CD4-positive, alpha-beta T cell treated with Interferon alpha-2 for 1 hour (primary cell): ENCODE measurements at places on chromosomes 12 and 14.
A peak's percentile ranks its signal among the peaks of the same experiment; 100 is the strongest.

DNA sequence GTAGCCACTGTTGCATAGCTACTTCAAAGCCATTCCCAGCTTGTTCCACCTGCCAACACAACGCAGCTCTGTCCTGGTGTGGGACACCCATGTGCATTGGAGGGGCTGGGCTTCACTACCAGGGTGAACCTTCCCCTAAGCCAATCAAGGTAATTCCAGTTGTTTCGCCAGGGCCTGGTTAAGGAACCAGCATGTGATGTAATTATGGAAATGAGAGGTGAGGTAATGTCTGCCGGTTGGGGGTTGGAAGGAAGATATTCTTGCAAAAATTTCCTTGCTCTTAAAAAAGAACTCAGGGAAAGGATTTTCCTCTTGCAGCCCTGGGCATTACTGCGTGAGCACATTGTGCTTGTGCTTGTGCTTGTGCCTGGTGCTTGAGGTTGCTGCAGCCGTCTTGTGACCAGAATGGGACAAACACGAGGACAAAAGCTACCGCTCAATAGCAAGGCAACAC is 14.9 kb downstream of the TUBA1C start:
- DNase-seq = no peak

DNA sequence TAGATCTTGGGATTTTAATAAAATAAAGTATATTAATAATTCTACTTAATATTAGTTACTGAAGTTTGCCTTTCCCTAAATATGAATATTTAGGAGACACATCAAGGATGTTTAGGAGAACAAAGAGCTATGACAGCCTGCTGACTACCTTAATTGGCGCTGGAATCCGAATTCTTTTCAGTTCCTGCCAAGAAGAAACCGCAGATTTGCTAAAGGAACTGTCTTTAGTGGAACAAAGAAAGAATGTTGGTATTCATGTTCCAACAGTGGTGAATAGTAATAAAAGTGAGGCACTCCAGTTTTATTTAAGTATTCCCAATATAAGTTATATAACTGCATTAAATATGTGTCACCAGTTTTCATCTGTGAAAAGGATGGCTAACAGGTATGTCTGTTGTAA is 54.5 kb downstream of the MIS18BP1 start:
- no peak for DNase-seq

DNA sequence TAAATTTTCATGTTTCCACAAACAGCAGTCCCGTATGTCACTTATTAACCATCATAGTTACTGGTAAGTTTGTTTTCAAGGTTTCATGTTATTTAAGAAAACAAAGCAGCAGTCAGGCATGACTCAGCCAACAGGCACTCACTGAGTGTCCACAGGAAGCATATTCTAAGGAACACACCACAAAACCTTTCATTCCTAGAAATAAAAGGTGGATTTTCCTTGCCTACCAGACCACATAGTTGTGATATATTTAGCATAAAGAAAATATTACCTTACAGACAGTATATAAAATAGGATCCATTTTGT is 143.3 kb upstream of the AVPR1A start:
- DNase-seq = no peak

DNA sequence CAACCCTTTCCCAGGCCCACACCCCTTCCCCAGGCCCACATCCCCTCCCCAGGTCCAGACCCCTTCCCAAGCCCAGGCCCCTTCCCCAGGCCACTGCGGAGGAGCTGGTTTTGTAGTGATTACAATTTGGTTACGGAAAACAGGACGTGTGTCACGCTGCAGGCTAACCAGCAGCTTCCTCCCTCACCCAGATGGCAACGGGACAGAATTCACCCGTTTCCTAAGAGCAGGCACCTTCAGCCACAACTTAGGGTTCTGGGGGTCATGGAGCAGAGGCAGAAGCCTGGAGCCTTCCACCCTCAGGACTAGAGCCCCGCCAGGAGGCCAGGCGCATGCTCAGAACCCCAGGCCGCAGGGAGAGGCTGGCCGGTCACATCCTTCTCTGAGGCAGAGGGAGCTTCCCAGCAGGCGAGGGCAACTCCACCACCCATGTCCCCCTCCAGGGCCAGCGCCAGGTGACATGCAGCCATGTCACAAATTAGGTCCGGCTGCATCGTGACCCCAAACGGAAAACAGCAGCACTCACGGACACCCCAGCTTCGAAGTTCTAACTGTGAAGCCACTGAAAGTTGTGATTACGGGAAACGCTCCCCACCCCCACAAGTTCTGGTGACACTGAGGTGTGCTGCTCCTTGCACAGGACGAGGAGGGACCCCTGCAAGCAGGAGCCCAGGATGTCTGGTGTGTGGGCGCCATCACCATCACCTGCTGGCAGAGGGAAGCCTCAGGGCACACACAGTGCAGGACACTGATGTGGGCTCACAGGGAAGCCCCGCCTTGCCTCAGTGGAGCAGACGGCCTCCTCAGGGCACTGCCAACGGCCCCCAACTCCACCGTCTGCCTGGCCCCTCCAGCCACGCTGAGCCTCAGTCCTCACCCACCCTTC is 7.7 kb downstream of the BRF1 start:
- peak; percentile 15 for DNase-seq

DNA sequence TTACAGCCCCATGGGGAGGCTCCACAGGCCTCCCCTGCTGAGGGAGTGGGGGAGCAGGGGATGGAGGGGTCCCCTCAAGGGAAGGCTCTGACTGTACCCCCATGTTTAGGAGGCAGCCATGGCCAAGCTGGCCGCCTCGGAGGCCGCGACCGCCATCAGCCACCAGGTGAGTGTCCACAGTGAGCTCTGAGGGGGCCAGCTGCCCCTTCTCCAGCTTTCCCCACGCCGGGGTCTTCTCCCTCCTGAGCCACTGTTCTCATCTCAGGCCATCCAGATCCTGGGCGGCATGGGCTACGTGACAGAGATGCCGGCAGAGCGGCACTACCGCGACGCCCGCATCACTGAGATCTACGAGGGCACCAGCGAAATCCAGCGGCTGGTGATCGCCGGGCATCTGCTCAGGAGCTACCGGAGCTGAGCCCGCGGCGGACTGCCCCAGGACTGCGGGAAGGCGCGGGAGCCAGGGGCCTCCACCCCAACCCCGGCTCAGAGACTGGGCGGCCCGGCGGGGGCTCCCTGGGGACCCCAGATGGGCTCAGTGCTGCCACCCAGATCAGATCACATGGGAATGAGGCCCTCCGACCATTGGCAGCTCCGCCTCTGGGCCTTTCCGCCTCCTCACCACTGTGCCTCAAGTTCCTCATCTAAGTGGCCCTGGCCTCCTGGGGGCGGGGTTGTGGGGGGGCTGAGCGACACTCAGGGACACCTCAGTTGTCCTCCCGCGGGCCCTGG is 13.6 kb downstream of the ACADS start:
- DNase-seq = no peak

GRCh38 chr12:91562476-91562875 is 379.9 kb upstream of the DCN start:
- DNase-seq = peak; percentile 24

- no peak for DNase-seq
These were observed 124.0 kb downstream of the BTG1 start for GRCh38 chr12:92021666-92022035.

GRCh38 chr12:62977418-62977817 is 42.5 kb upstream of the PPM1H start:
- no peak for DNase-seq

GRCh38 chr14:35991356-35991755 is 165.2 kb downstream of the BRMS1L start:
- no peak for DNase-seq

GRCh38 chr12:124543052-124543589 is 24.3 kb downstream of the NCOR2 start:
- DNase-seq = peak; percentile 36

DNA sequence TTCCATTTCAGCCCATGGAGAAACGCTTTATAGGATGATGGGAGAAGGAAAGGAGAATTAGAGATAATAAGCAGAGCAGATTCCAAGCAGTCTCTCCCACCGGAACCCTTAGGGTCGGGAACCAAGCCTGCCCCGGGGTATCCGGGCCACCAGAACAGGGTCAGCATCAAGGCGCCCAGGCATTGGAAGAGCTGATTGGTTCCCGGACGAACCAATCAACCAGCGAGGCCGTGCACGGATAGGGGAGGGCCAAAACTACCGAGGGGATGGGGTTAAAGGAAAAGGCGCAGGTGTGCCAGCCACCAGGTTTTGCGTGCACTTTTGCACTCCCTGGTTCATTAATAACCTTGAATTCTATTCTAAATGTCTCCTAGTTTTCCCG is 1.7 kb downstream of the PPM1H start:
- no peak for DNase-seq

GRCh38 chr12:110590806-110591326 is 7.7 kb upstream of the PPTC7 start:
- no peak for DNase-seq

DNA sequence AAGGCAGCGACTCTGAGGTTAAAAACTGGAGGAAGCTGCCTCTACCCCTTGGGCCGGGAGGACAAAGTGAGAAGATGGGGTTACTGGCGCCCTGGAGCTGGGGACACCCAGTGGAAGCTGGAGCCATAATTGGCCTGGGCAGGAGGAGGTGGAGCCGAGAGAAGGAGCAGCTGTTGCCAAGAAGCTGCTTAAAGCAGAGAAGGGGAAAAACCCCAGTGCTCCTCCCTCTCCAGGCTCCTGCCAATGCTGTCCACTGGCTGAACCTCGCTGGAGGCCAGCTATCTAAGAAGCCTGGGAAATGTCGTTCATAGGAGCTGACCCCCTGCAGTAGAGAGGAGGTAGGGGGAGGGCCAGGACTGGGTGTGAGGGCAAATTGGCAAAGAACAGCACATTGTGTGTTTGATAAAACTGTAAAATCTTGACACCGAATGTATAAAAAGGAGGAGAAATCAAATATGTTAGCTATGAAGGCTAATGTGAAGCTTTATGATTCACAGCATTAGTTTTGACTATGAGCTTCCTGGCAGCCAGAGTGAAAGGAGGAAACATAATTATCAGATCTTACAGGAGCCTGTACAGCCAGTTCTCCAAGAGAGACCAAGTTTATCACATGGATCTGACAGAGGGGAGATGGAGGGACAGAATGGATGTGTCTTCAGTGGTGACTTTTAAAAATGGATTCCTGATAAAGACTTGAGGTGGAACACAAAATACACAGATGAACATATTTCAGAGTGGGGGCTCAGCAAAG is 9.5 kb downstream of the HHIPL1 start:
- no peak for DNase-seq

DNA sequence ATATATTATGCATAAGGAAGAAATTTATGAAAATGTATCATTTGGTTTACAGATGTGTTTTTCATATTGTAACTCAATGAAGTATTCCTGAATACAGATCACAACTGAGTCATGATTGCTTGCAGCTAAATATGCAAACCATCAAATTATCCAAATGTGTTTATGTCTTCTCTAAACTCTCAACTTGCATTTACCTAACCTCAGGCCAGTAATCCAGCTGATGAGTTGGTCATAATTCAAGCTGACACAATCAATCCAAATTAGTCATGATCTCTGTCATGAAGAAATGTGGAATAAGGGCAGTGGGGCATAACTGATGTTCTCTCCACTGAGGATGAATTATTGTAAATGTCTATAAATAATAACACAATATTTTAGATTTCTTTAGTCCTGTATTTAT is 104.8 kb upstream of the CNTN1 start:
- no peak for DNase-seq

DNA sequence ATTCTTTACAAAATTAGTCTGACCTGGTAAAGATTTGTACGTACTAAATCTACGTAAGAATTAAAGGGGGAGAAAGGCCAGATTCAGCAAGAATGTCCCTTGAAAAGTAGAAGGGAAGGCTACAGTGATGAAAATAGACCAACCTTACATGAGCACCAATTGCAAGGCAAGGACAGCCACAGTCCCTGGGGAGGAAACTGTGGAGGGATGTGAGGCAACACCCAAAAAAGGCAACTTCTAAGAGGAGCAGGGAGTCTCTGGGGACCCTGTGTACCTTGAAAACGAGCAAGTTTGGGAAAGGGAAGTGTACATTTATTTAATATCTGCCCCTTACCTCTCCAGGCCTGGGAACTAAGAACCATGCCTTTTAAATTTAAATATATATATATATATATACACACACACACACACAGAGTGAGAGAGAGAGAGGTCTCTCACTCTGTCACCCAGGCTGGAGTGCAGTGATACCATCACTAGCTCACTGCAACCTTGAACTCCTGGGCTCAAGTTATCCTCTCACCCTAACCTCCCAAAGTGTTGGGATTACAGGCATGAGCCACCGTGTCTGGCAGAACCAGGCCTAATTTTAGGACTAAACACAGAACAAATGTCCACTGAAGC is 56.4 kb downstream of the TMCC3 start:
- DNase-seq = no peak

DNA sequence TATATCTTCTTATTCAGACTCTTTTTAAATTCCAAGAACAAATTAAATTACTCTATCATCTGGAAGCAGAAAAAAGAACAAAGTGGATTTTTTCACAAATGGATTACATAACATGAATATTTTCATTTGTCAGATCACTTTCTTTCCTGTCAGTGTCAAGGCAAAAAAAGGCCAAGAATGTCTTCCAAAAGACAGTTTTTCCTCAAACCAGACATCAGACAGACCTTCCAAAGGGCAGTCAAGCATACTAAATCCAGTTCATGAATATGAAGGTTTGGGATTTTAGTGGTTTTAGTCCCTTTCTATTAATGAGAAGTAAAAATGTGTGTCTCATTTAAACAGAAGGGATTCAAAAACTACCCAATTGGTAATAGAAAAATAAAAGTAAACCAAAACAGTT is 336.0 kb downstream of the CEP128 start:
- no peak for DNase-seq

DNA sequence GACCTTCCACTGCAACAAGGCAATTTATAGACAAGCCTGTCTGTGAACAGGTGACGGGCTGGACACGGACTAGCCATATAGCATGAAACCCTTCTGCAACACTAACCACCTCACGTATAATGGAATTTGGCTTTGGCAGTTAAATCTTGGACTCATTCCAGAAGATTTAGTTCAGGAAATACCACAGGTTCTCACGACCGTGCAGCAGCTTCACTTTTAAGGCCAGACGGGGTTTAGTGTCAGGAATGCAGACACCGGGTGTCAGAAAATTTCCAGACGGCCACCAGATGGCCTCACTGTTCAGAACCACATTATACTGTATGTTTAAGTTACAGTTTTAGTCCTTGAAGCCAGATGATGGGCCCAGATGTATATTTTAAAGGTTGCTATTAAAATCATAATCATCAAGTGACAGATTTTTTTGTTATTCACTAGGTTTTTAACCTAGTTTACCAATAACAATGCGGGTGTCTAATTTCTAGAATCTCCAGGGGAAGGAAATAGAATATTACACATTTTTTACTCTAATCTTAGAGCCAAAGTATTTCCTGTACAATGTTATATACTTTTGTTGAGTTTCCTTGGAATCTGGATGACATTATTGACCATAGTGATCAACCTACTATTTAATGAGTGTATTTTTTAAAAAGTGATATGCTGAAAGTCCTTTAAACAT is 90.5 kb upstream of the TMPO start:
- DNase-seq = peak; percentile 59

GRCh38 chr14:33323979-33324378 is 385.3 kb downstream of the NPAS3 start:
- no peak for DNase-seq

DNA sequence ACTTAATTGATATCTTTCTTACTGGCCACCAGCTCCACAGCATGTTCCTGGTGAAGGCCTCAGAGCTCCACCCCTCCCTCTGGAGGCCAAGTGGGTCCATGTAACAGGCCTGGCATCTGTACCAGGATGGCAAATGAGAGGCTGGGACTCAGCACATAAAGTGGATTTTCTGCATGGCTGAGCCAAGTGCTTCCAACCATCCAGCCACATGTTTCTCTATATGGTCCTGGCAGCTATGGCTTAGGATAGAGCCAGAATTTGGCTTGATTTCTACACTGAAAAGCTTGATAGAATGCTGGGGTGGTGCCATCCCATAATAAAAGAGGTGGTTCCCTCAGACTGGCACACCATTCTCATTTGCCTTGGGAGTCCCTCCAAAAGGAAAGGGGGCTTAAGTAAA is 94.1 kb downstream of the PAX9 start:
- DNase-seq = no peak
